ENCODE measurements at places on chromosomes 5 and 9. TPM values are rescaled to one million over a fixed set of nuclear protein-coding genes. Genes with fewer than 3 reads are reported as not detected.

Gene LEAP2
- 1.9 TPM for total RNA-seq

Gene PRRT1B
- total RNA-seq: not detected

Gene AIF1L
- 16.5 TPM for total RNA-seq

Gene CTNND2
- 18.4 TPM for total RNA-seq

Gene GPR21
- 0.58 TPM for total RNA-seq

Gene TJP2
- total RNA-seq: 130 TPM

Gene PLAC8L1
- total RNA-seq: 0.49 TPM

Gene ACOT12
- total RNA-seq: not detected

Gene PCDHA1
- total RNA-seq: not detected

Gene SLCO4C1
- total RNA-seq: 0.22 TPM

Gene PLPPR1
- not detected for total RNA-seq

Gene SNCB
- total RNA-seq: 0.44 TPM

DNA sequence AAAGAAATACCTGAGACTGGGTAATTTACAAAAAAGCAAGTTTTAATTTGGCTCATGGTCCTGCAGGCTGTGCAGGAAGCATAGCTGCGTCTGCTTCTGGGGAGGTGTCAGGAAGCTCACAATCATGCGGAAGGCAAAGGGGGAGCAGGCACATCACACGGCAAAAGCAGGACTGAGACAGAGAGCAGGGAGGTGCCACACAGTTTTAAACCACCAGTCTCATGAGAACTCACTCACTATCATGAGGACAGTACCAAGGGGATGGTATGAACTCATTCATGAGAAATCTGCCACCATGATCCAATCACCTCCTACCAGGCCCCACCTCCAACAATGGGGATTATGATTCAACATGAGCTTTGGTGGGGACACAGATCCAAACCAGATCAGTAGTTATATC is 96.2 kb downstream of the OSTF1 start:
- H3K4me3 ChIP-seq: no peak overlapping the region
- no peaks in the 10 kb centered on the region for H3K4me1 ChIP-seq
- no peak overlapping the region for H3K27ac ChIP-seq
- DNase-seq: no peak
- H3K36me3 ChIP-seq: peaks cover 11% of the 10 kb centered on the region

DNA sequence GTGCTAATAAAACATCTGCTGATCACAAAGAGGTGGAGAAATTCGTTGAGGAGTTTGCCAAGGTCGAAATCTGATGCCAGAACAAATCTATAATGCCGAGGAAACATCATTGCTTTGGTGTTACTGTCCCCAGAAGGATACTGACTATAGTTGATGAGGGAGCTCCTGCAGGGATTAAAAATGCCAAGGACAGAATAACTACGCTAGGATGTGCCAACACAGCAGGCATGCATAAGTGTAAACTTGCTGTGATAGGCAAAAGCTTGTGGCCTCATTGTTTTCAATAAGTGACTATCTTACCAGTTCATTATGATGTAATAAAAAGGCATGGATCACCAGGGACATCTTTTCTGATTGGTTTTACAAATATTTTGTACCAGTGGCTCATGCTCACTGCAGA is 66.8 kb upstream of the ADCY2 start:
- no peaks in the 10 kb centered on the region for H3K36me3 ChIP-seq
- DNase-seq: no peak
- no peak overlapping the region for H3K4me3 ChIP-seq
- no peaks in the 10 kb centered on the region for H3K4me1 ChIP-seq
- H3K27ac ChIP-seq: no peak overlapping the region
- no peaks in the 10 kb centered on the region for H3K27me3 ChIP-seq

GRCh38 chr9:38298503-38298902 is 94.0 kb upstream of the ALDH1B1 start:
- H3K27me3 ChIP-seq: peaks cover 7% of the 10 kb centered on the region
- no peak for DNase-seq
- no peaks in the 10 kb centered on the region for H3K36me3 ChIP-seq
- no peak overlapping the region for H3K4me3 ChIP-seq
- H3K4me1 ChIP-seq: peaks cover 14% of the 10 kb centered on the region
- no peak overlapping the region for H3K27ac ChIP-seq

DNA sequence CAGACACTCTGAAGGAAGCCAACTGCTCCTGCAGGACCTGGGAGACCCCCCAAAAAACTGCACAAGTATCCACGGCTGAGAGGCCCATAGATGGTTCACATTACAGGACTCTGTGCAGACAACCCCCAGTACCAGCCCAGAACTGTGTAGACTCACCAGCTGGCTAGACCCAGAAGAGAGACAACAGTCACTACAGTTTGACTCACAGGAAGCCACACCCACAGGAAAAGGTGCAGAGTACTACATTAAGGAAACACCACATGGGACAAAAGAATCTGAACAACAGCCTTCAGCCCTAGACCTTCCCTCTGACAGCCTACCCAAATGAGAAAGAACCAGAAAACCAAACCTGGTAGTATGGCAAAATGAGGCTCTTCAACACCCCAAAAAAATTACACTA is 281.2 kb upstream of the RGMB start:
- H3K4me1 ChIP-seq: no peaks in the 10 kb centered on the region
- no peaks in the 10 kb centered on the region for H3K36me3 ChIP-seq
- DNase-seq: no peak
- H3K27me3 ChIP-seq: no peaks in the 10 kb centered on the region
- no peak overlapping the region for H3K27ac ChIP-seq
- H3K4me3 ChIP-seq: no peak overlapping the region

- no peak within 1 kb of the TSS for H3K4me3 ChIP-seq
- peaks cover 25% of the 10 kb centered on the region for H3K27me3 ChIP-seq
- no peaks in the 10 kb centered on the region for H3K4me1 ChIP-seq
Measured at GRCh38 chr9:21350787-21351186, at the start of gene IFNA6. Gene IFNA6 (minus strand): TSS chr9:21350887. CDS start chr9:21350887, 0 bp downstream.

GRCh38 chr5:122371511-122372151 is 59.6 kb downstream of the SNCAIP start:
- H3K4me1 ChIP-seq: no peaks in the 10 kb centered on the region
- DNase-seq: no peak
- peaks cover 5% of the 10 kb centered on the region for H3K27me3 ChIP-seq
- H3K27ac ChIP-seq: no peak overlapping the region

GRCh38 chr9:120846251-120846889 is 3.6 kb upstream of the PSMD5 start:
- no peak for DNase-seq
- H3K27me3 ChIP-seq: no peaks in the 10 kb centered on the region
- H3K4me1 ChIP-seq: peaks cover 49% of the 10 kb centered on the region
- peaks cover 4% of the 10 kb centered on the region for H3K36me3 ChIP-seq
- H3K27ac ChIP-seq: no peak overlapping the region

- no peak overlapping the region for H3K4me3 ChIP-seq
- DNase-seq: no peak
- H3K27me3 ChIP-seq: no peaks in the 10 kb centered on the region
- H3K36me3 ChIP-seq: no peaks in the 10 kb centered on the region
Measured at GRCh38 chr9:14066032-14066431, 247.9 kb downstream of the NFIB start.

GRCh38 chr5:85069659-85070640 is 685.3 kb upstream of the EDIL3 start:
- no peaks in the 10 kb centered on the region for H3K4me1 ChIP-seq
- H3K4me3 ChIP-seq: no peak overlapping the region
- H3K36me3 ChIP-seq: no peaks in the 10 kb centered on the region

DNA sequence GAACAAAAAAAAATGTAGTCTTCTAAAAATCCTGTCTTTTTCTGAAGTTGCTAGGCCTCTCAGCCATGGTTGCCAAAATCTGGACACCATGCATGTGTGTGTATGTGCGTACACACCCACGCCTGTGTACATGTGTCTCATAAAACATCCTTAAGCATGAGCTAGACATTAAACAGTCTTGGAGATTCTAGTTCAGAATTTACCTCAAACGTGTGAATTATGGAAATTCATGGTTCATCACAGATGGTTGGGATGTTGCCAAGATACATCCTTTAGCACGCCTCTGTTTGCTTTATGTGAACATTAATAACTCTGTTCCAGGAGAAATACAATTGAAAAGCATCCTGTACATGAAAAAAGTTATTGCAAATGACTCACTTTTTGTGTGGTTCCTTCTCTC is 53.0 kb downstream of the F2RL2 start:
- no peaks in the 10 kb centered on the region for H3K4me1 ChIP-seq
- no peak overlapping the region for H3K27ac ChIP-seq
- no peak for DNase-seq

DNA sequence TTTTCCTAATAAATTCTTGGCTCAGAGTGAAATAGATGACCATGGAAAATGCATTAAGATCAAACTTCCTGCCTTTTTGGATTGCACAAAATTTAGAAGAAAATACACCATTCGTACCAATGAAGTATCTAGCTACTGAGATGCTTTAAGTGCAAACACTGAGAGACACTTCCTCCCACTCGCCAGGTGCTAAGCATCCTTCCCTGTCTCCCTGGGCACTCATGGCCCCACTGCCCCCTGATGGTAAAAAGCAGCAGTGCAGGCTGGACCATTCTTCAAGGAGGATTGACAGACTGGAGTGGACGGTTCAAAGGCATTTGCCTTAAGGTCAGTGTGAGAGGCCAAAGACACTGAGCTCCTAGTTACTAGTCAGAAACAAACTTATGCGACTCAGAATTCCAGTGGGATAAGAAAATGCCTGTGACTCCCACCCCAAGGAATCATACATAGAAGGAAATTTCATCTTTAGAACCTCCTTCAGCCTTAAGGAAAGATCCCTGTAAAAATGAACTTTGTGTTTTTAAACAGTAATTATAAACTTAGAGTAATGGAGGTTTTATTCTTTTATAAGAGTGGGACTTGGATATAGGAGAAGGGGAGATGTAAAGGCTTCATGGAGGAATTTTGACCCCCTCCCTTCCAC is 86.0 kb upstream of the SLC30A5 start:
- H3K4me1 ChIP-seq: no peaks in the 10 kb centered on the region
- H3K4me3 ChIP-seq: no peak overlapping the region
- DNase-seq: peak; percentile 60
- H3K36me3 ChIP-seq: no peaks in the 10 kb centered on the region
- no peak overlapping the region for H3K27ac ChIP-seq
- H3K27me3 ChIP-seq: peaks cover 6% of the 10 kb centered on the region

DNA sequence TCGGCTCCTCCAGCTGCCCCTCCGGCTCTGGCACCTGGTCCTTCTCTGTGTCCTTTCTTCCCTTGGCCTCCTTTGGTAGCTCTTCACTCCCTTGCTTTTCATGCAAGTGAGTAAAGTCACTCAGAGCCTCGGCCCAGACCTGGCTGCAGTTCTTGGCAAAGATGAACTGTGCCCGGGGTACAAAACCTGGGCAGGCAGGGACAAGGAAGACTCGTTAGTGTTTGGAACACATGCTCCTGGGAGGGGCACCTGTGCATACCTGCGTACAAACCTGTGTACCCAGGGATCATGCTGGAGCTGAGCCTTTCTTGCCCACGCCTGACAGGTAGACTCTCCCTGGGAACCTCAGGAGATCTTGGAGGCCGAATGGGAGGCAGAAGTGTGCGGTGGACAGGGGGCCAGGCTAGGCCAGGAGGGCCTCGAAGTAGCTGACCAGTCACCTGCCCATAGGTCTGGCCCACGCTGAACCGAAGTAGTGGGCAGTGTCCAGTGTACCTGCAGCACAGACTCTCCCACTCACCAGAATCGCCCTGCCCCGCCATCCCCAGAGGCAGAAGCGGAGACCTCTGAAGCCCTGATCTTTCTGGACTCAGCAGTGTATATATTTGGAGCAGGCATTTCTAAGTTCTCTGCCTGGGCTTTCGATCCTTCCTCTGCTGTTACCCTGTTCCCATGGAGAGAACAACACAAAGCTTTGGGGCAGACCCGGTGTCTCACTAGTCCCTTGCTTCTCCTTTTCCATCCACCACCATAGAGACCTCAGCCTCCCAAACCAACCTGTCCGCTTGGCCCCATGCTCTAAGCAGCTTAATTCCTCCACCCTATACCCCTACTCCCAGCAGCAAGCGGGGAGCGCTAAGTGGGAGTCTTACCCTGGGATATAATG is 41.9 kb upstream of the TESK1 start:
- peak overlapping the region; percentile 45 for H3K4me3 ChIP-seq
- peak overlapping the region; percentile 76 for H3K27ac ChIP-seq

- no peaks in the 10 kb centered on the region for H3K4me1 ChIP-seq
- peaks cover 24% of the 10 kb centered on the region for H3K27me3 ChIP-seq
- H3K27ac ChIP-seq: no peak overlapping the region
- H3K36me3 ChIP-seq: no peaks in the 10 kb centered on the region
- no peak overlapping the region for H3K4me3 ChIP-seq
Measured at GRCh38 chr9:87950765-87951488, 23.4 kb downstream of the CDK20 start.

GRCh38 chr5:160991205-160991604 is 139.2 kb upstream of the ATP10B start:
- no peak overlapping the region for H3K27ac ChIP-seq
- no peak for DNase-seq
- no peaks in the 10 kb centered on the region for H3K36me3 ChIP-seq
- H3K27me3 ChIP-seq: no peaks in the 10 kb centered on the region

GRCh38 chr9:129968690-129969485 is 74.1 kb downstream of the FNBP1 start:
- no peak overlapping the region for H3K4me3 ChIP-seq
- no peak for DNase-seq
- peaks cover 18% of the 10 kb centered on the region for H3K36me3 ChIP-seq
- H3K27me3 ChIP-seq: no peaks in the 10 kb centered on the region

DNA sequence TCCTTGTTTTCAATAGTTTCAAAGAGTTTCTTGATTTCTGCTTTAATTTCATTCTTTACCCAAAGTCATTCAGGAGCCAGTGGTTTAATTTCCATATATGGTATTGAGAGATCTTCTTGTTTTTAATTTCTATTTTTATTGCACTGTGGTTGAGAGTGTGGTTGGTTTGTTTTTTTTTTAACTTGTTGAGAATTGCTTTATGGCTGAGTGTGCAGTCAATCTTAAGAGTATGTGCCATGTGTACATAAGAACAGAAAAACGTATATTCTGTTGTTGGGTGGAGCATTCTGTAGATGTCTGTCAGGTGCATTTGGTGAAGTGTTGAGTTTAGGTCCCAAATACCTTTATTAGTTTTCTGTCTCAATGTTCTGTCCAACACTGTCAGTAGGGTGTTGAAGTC is 26.7 kb upstream of the IPPK start:
- H3K27ac ChIP-seq: no peak overlapping the region
- no peaks in the 10 kb centered on the region for H3K36me3 ChIP-seq
- no peaks in the 10 kb centered on the region for H3K27me3 ChIP-seq
- DNase-seq: no peak
- no peak overlapping the region for H3K4me3 ChIP-seq

- H3K27me3 ChIP-seq: no peaks in the 10 kb centered on the region
- H3K4me1 ChIP-seq: peaks cover 12% of the 10 kb centered on the region
- H3K4me3 ChIP-seq: peak overlapping the region; percentile 54
- H3K36me3 ChIP-seq: peaks cover 69% of the 10 kb centered on the region
Measured at GRCh38 chr5:67166460-67167285, 29.9 kb downstream of the CD180 start.

- no peaks in the 10 kb centered on the region for H3K4me1 ChIP-seq
- no peak for DNase-seq
- H3K36me3 ChIP-seq: no peaks in the 10 kb centered on the region
- peaks cover 13% of the 10 kb centered on the region for H3K27me3 ChIP-seq
- no peak overlapping the region for H3K27ac ChIP-seq
- H3K4me3 ChIP-seq: no peak overlapping the region
Measured at GRCh38 chr9:90517103-90517502, 125.5 kb downstream of the DIRAS2 start.

Data from left ventricle myocardium inferior (tissue), 1 donor.